Naive thymus-derived CD8-positive, alpha-beta T cell (primary cell): ENCODE measurements at places on chromosomes 4 and X.
A peak's percentile ranks its signal among the peaks of the same experiment; 100 is the strongest.

DNA sequence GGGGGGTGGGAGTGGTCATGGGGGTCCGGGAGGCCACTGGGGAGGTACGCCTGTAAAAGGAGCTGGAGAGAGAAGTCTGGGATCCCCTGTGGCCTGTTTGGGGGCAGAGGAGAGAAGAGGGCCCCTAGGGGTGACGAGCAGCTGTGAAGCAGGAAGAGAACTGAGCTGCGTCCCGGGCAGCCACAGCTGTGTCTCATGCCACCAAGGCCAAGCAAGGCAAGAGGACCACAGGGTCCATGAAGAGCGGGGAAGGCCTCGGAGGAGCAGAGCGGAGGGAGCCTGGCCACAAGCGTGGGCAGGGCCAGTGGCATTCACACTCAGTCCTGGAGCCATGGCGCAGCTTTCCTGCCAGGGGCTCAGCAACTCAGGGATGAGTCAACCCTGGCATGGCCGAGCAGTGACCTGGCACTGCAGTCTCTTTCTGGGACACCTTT, 13.6 kb upstream of the NAT8L start:
- no peak for DNase-seq

DNA sequence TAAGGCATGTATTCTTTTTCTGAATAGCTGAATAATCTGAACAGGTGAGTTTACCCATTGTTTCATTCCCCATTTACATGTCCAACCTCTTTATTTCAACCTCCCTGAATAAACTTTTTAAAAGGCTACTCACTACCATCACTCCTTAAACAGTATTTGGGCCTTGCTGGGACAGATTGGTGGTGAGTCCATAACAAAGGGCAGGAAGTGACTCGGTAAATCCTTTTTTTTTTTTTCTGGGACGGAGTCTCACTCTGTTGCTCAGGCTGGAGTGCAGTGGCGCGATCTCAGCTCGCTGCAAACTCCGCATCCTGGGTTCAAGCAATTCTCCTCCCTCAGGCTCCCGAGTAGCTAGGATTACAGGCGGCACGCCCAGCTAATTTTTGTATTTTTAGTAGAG, 23.4 kb upstream of the SEC24B start:
- DNase-seq: no peak

GRCh38 chr4:141569141-141569540, 67.2 kb upstream of the IL15 start:
- DNase-seq: no peak

GRCh38 chr4:119587796-119588195, 40.8 kb downstream of the PDE5A start:
- no peak for DNase-seq

DNA sequence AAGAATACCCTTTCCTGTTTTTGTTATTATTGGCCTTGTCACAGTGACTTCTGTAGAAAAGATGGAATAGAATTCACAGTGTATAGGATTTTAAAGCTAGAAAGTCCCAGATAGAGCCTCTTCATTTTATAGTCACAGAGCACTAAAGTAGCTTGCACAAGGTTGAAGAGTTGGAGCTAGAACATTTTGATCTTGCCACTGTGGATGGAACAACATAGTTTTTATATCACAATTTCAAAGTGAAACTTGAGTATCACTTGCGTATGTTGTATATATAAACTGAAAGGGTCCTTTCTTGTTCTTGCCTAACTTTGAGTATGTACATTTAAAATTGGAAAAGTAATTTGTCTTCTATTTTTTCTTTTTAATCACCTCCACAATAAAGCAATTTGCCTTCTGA, 2.7 kb downstream of the USO1 start:
- DNase-seq: no peak

GRCh38 chr4:6453688-6453990, 18.8 kb downstream of the PPP2R2C start:
- no peak for DNase-seq

DNA sequence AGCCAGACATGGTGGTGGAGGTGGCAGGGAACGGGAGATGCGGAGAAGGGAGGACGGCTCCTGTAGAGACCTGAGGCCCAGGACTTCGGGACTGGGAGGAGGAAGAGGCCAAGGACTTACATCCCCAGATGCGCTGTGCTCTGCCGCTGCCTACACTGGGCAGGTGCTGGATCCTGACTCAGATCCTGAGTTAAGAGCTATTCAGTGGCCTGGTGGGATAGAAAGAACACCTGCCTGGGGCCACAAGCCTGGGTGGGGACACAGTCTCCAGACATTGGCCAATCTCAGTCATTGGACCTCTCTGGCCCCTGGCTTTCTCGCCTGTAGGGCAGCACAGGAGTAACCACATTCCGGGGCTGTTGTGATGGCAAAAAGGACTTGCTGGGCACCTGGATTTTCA, 10.9 kb upstream of the MSX1 start:
- no peak for DNase-seq

DNA sequence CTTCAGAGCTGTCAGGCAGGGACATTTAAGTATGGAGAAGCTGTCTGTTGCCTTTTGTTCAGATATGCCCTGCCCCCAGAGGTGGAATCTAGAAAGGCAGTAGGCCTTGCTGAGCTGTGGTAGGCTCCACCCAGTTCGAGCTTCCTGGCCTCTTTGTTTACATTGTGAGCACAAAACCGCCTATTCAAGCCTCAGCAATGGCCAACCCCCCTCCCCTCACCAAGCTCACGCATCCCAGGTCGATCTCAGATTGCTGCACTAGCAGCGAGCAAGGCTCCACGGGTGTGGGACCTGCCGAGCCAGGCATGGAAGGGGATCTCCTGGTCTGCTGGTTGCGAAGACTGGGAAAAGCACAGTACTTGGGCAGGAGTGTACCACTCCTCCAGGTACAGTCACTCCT, 59.3 kb downstream of the ZNF674 start:
- DNase-seq: no peak

DNA sequence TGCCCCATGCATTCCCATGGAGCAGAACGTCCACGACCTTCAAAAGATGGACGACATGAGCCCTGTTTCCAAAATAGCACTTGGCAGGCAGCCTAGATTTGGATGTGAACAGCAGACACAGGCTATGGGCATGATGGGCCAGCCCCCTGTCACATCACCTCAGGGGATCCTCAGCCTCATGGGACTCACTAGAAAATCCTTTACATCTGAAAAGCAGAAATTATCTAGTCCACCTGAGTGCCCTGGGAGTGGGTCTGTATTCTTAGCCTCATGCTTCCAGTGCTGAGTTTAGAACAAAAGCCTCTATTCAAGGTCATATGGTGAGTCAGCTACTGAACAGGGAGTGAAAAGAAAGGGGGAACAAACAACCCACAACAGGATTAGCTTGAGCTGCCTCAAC, 35.8 kb downstream of the GRIA3 start:
- no peak for DNase-seq

- DNase-seq: no peak
Observed at GRCh38 chr4:105092356-105092755, 54.3 kb upstream of the TET2 start.

- no peak for DNase-seq
Observed at GRCh38 chrX:51608766-51609165, 9.9 kb downstream of the CENPVL3 start.

DNA sequence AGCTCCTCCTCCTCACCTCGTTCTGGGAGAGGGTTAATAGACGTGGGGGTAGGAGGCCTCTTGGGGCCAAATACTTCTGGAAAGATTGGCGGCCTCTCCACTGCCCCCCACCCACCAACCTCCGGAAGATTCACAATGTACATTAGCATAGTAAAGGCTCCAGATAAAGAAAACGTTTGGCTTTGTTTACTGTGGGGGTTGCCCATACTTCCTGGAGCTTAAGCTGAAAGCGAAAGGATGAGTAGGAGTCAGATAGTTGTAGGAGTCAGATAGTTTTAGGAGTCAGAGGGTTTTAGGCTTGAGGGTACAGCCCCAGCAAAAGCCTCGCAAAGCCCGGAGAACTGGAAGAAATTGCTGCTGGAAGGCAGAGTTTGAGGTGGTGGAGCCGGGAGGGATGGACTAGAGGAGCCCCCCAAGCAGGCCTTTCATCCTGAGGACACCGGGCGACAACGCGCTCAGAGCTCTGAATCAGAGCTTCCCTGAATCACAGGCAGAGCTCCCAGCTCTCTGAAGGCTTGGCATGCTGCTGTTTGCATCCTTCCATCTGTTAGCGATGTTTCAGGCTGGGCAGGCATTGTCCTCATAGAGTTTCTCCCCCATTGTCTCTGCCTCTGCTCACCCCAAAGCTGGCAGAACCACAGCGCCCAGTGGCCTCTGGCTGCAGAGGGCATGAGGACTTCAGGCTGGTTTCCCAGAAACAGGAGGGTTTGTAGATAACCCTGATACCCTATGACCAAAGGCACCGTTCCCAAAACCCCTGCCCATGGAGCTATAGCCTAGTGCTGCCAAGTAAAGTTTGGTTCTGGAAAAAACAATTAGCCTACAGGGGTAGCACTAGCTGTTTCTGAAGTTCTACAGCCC, 280.7 kb downstream of the BCOR start:
- DNase-seq: no peak

- DNase-seq: no peak
Observed at GRCh38 chr4:64882311-64883086, 473.2 kb upstream of the TECRL start.

GRCh38 chr4:94653095-94653649, 104.6 kb upstream of the BMPR1B start:
- DNase-seq: no peak

- DNase-seq: no peak
Observed at GRCh38 chr4:10773656-10774055, 89.1 kb upstream of the CLNK start.

- peak; percentile 79 for DNase-seq
Observed at GRCh38 chr4:1726146-1726934, 5.0 kb downstream of the TACC3 start.

- no peak for DNase-seq
Observed at GRCh38 chrX:8049827-8050226, 121.2 kb downstream of the VCX2 start.

GRCh38 chr4:110119337-110119736, 79.1 kb downstream of the ELOVL6 start:
- DNase-seq: no peak

- no peak for DNase-seq
Observed at GRCh38 chr4:157983300-157983699, 189.5 kb downstream of the GASK1B start.

- DNase-seq: no peak
Observed at GRCh38 chr4:52889778-52890520, 27.8 kb downstream of the RASL11B start.

- no peak for DNase-seq
Observed at GRCh38 chr4:82217986-82218715, 155.6 kb downstream of the HNRNPD start.

DNA sequence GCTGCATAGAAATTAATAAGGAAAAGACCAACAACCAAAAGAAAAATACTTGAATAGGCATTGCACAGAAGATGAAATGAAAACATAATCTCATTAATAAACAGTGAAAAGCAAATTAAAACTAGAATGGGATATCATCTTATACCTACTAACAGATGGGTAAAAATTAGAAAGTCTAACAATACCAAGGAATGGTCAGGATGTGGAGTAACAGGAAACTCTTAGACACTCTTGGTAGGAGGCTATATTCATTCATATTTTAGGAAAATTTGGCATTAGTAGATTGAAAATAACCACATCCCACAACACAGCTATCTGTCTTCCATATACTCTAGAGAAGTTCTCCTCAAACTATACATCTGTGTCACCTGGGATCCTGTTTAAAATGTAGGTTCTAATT, 36.3 kb downstream of the SEC24B start:
- no peak for DNase-seq

GRCh38 chrX:131216828-131217227, 72.3 kb downstream of the IGSF1 start:
- DNase-seq: no peak

- no peak for DNase-seq
Observed at GRCh38 chr4:37687194-37687562, 1.0 kb upstream of the RELL1 start.

DNA sequence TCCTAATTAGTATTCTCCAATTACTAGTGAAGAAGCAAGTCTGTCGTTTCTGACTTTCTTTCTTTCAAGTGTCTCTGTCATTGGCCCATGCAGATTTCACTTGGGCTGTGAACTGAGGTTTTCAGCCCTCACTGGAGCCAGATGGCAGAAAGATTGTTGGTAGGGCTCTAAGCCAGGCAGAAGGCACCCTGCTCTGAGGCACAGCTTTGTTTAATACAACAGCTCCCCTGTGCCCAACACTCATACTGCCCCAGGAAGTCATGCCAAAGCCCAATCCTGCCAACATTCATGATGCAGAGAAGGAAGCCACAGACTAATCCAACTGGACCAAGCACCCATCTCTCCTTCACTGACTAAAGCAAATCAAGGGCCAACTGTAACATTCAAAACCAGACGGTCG, 117.1 kb upstream of the FRG1 start:
- DNase-seq: no peak

DNA sequence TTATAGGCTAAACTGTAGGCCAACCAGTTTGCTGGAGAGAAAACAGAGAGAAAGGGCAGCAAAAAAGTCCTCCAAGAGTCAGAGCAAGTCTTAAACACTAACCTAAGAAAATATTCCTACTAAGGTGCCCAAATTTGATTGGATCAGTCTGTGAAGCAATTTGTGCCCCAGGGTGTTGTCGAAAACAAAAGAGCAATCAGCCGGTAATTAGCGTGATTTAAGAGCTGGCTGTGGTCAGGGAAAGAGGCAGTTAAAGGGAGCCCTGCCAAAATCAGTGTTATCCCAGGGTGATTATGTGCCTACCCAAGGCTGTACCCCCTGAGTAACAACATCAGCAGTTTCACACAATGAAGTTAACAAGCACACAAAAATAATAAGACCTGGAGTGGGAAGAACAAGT, 6.4 kb upstream of the BRWD3 start:
- DNase-seq: no peak
